ENCODE measurements at places on chromosomes 4 and X. TPM values are rescaled to one million over a fixed set of nuclear protein-coding genes. Genes with fewer than 3 reads are reported as not detected.

Gene GLUD2
- 7.6 TPM for total RNA-seq

Gene SPP1
- total RNA-seq, result 3,399 TPM

Gene MAGEE1
- total RNA-seq, result 3.6 TPM

Gene RUFY3
- total RNA-seq, result 46.6 TPM

Gene MEPE
- total RNA-seq, result not detected

Gene TCEAL5
- total RNA-seq, result 0.17 TPM

DNA sequence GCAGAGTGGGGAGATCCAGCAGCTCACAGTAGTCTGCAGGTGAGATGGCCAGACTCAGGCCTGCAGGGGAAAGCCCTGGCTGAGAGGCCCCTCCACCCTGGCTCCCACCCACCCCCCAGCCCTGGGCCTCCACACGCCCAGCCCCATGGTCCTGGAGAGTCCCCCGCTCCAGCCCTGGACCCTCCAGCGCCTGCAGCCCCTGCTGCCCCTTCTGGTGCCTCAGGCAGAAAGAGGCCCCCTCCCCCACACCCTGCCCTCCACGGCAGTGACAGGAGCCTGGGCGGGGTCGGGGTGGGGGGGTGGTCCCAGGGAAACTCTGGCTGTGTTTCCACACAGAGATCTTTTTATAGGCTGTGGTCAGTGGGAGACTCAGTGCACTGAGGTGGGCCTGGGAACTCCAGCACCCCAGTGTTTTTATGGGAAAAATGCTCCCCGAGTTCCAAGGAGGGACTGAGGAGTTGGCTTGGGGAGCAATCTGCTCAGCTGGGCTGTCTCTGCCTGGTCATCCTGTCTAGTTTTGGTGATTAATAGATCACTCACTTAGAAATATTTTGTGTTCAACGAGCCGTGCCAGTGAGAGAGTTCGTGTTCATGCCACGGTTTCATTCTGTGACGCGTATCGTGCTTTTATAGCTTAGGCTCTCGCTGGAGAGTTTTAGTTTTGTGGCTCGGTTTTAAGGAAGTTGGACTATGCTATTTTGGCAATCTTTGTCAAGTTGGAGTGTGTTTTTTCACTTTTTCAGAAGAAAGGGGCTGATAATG, 53.1 kb upstream of the HGFAC start:
- no peak for DNase-seq

DNA sequence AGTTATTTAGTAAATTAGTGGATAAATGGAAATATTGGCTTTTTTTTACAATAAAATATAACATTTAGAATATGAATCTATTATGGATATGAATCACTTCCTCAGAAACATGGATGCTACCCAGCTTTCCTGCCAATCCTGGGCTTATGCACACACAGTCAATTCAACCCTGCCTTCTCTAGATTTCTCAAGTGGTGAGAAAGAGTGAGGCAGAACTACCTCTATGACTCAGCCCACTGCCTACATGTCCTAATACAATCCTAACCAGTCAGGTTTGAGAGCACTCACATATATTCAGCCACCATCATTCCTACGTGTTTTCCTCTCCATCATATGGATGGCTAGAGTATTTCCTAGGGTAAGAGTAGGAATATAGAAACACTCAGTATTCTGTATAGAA, 91.1 kb upstream of the ANKRD50 start:
- no peak for DNase-seq

DNA sequence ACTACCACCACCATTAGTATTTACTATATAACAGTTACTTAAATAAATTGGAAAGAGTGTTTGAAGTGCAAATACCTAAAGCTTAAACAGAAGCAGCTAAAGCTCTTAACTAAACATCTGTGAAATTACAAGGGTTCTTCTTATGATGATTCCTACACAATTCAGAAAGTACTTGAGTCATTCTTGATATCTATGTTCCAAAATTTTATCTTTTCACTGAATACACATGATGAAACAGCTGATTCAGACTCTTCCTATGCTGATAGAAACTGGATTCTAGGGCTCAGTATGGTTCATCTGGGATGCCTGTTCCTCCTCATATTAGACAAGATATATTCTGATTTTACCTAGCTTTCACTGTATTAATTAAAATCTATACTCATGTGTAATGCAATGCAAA, 13.6 kb downstream of the EREG start:
- DNase-seq, result no peak

DNA sequence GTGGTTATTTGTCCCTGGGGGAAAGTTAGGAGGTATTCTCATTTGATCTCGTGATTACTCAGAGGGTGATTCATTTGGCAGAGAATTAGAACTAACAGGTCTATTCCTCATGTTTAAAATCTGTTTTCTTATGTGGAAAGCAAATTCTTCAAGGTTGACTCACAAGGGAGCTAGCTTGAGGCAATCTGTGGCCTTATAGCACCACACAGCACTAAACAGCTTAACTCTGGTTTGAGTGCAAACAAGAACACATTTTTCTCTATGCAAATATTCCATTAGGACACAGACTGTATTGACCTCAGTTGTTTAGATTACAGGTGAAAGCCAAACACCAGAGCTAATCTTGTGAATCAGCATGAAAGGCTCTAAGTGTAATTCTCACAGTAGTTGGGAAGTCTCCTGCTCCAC, 694.4 kb upstream of the POU3F4 start:
- no peak for DNase-seq

DNA sequence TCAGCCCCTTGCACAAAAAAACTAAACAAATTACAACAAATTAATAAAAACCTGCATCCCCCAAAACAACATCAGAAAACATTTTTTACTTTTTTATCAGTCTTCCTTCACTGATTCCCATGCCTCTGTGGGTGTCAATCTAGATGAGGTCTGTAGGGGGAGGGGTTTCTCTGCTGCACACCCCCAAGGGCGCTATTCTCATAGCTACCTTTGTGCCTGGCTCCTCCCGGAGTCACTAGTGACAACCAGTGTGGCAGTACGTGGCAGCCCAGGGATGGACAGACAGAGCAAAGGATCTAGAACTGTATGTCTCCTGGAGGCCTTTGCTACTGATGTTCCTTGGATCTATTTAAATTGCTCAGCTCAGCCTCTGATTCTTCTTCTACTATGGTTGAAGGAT, 228.1 kb upstream of the ANXA3 start:
- no peak for DNase-seq

- no peak for DNase-seq
These were observed 144.8 kb downstream of the ARAP2 start for GRCh38 chr4:36099509-36099908.

- no peak for DNase-seq
These were observed 12.1 kb upstream of the CC2D2A start for GRCh38 chr4:15457406-15458201.

DNA sequence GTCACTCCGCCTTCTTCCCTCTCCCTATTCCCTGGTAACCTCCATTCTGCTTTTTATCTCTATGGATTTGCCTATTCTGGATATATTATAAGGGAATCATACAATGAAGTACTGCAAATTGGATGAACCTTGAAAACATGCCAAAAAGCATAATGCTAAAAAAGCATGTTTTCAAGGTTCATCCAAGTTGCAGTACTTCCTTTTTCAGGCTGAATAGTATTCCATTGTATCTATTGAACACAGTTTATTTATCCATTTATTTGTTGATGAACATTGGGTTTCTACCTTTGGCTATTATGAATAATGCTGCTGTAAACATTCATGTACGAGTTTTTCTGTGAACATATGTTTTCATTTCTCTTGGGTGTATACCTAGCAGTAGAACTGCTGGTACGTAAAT, 9.2 kb downstream of the SAP30 start:
- no peak for DNase-seq

DNA sequence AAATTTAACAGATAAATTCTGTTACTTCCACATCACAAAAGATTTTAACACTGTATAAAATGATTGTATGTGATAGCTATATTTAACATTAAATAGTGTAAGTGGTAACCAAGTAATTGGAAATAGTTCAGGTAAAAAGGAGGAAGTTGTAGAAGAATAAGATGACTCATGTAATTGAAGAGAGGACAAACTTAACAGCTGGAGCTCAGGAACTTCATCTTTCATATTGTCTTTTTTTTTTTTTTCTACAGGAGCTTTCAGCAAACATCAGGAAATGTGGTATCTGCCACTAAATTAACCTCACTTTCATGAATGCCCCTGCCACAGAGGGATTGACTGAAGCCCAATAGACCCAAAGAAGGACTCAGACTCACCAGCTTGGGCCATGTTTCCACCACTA, 188.4 kb upstream of the VEGFC start:
- no peak for DNase-seq

DNA sequence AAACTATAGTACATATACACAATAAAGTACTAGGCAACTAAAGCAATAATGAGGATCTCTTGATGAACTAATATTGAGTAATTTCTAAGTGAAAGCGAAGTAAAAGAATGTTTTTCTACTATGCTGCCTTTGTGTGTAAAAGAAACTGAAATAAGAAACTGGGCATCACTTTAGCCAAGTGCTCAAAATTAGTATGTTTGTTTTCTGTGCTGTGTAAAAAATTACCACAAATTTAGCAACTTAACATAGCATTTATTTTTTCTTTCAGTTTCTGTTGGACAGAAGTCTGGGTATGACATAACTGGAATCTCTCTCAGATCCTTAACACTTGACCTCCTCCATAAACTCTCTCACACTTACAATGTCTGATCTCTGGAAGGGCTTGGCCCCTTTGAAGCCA, 687.1 kb upstream of the MAGEB2 start:
- DNase-seq, result no peak

DNA sequence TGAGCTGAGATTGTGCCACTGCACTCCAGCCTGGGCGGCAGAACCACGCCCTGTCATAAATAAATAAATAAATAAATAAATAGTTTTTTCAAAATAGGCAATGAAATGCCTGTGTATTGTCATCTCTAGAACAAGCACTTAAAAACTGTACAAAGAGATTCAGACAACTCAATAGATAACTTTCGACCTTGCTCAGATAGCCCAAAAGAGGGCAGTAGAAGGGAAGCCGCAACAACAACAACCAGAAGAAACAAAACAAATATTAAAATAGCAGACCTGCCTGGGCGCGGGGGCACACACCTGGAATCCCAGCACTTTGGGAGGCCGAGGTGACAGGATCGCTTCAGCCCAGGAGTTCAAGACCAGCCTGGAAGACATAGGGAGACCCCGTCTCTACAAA, 9.4 kb upstream of the CLDN34 start:
- no peak for DNase-seq

GRCh38 chrX:7147413-7147977, at the start of gene STS:
Gene STS (plus strand): TSS chrX:7147712. CDS start chrX:7253200, 105,488 bp downstream.
- peak; percentile 40 for DNase-seq

GRCh38 chrX:53316860-53317237, 35.5 kb upstream of the IQSEC2 start:
- no peak for DNase-seq

GRCh38 chrX:140724736-140725135, 15.2 kb downstream of the LINC00632 start:
- DNase-seq, result no peak

DNA sequence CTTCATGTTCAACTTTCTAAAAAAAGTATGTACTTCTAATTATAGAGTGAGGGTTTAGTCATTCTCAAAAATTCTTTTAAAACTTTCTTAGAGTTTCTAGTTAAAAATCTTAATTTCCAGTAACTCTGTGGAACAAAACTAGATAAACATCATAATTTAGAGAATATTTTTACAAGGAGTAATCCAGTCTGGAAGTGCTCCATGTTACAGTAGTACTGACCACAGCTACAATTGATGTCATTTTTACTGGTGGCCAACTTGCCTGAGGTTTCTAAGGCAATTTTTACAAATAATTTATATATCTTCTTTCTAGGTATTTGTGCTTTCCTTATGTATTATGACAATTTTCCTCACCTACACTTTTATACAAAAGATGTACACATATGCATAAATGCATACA, 490.4 kb downstream of the CENPC start:
- no peak for DNase-seq

DNA sequence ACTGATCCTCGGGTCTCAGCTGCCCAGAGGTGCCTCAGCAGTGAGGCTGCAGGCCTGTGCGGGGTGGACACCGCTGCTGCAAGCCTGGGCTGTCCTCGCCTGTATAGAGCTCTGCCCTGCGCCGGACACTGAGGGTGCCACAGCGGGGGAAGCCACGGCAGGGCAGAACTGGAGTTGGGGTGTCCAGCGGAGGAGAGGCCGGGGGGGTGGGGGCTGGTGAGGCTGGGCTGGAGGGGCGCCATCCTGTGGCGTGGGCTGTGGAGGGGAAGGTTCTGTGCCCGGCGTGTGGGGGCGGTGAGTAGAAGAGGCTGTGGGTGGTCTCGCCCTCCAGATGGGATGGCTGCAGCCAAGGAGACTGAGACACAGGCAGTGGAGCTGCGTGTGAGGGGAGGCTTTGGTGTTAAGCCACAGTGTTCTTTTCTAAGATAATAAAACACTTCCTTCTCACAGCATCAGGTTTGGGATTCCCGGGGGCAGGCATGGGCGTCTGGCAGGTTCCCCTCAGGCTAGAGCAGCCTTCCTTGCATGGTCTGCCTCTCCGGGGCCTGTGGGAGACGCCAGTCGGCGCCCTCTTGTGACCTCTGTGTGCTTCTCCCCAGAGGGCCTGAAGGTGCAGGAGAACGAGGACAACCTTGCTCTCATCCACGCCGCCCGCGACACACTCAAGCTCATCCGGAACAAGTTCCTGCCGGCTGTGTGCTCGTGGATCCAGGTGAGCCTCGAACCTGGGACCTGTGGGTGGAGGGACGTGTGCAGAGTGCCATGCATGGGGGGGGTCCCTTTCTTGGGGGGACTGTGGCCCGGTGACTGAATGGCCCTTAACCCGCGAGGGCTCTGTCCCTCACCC, 7.4 kb downstream of the UVSSA start:
- no peak for DNase-seq

GRCh38 chr4:20431543-20431951, 179.8 kb downstream of the SLIT2 start:
- no peak for DNase-seq

DNA sequence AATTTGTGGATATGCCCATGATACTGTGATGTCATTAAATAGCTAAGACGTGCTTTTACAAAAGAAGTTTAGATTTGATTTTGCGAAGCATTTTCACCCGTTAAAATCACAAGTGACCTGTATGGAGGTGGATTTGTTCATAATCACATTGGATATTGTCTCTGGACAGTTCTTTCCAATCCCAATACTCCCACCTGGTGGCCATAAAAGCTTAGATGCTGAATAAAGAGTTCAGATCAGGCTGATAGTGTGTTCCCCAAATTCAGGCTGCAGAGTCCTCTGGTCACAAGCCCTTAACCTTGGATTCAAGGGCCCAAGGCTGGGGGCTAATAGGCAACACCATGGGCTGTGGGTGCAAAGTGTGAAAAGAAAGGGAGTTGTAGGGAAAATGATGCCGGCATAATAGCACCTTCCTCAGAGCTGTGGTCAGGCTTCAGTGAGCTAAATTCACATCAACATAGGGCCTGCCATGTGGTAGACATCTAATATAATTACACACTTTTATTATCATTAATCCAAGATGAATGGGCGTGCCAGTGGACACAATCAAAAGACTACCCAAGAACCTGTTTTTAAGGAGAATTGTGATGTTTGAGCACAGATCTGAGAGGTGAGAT, 28.1 kb downstream of the SMIM43 start:
- DNase-seq, result peak; percentile 45

GRCh38 chr4:47711646-47712045, 126.2 kb downstream of the CORIN start:
- no peak for DNase-seq

All from mucosa of gallbladder (tissue), 1 donor.